Activated effector memory CD4-positive, alpha-beta T cell treated with Interleukin-2 at 50 U/mL for 16 hours (primary cell): ENCODE measurements at places on chromosomes 7 and 10.

DNA sequence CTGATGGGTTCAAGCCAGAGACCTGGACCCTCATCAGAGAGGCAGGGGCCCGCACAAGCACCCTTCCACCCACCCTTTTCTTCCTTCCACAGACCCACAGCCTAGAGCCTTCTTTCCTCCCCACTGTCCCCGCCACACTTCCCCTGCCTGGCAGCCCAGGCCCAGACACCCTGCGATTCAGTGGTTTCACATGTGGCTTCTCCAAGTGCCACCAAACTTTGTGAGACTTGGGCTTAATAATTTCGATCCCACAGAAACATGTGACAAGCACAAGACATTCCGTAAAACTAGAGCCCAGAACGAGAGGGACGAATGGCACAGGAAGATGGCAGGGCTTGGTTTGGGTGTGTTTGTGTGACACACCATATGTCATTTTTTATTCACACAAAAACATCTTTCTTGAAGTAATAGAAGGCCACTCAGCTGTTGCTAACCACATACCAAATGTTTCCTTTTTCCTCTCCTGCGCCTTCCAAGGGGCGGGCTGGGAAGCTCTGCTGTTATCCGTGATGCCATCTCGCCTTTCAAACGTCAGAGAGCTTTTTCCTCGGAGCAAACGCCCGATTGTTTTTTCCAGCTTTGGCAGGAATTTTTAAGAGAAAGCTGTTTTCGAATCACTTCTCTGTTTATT is 162.9 kb downstream of the GRK5 start:
- no peak for DNase-seq

DNA sequence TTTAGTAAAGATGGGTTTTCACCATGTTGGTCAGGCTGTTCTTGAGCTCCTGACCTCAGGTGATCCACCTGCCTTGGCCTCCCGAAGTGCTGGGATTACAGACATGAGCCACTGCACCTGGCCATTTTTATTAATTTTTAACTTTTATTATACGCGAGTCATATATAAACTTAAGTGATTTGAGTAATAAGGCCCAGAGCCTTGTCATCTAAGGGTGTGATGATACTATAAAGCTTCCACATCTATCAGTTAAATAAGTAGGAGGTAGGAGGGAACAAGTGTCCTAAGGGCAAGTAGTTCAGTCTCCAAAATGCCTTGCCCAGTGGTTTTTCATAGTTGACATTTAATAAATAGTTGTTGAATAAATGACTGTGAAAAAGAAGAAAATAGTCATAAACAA is 13.3 kb upstream of the HILPDA start:
- no peak for DNase-seq

GRCh38 chr10:21532694-21533466 is 1.2 kb upstream of the MLLT10 start:
- no peak for DNase-seq

DNA sequence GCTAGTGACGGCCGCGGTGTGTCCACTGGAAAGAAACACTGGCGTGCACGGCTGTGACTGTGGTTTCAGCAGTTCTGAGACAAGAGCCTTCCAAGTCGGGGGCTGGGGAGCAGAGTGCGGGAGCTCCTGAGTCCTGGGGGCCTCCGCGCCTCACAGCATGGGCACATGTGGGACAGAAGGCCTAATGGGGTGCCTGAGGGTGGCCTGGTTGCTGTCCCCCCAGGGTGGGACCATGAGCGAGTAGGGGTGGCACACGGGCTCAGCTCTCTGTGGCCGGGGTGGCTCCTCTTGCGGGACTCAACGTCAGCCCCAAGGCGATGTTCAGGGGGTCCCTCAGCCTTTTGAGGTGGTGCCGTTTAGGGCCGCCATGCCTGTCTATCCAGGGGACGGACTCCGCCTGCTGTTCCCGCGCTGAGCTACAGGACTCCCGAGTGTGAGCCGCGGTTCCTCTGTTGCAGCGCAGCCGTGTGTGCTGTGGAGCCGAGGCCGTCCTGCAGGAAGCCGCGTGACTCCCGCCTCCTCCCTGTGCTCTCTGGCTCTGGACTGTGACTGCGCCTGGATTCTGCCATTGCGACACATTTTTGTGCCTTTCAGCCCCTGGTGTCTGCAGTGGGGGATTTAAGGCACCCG is 23.5 kb upstream of the CHST12 start:
- no peak for DNase-seq

GRCh38 chr10:51792678-51793077 is 93.3 kb upstream of the CSTF2T start:
- no peak for DNase-seq

- DNase-seq = no peak
These were observed 120.1 kb upstream of the ZMIZ1 start for GRCh38 chr10:78948621-78949030.

- no peak for DNase-seq
These were observed 484.8 kb upstream of the CELF2 start for GRCh38 chr10:10532826-10533225.

- no peak for DNase-seq
These were observed 95.7 kb upstream of the CELF2 start for GRCh38 chr10:10921826-10922461.

- DNase-seq = no peak
These were observed 55.4 kb downstream of the MKI67 start for GRCh38 chr10:128070721-128071416.
